ENCODE measurements at places on chromosomes 5 and 9.

DNA sequence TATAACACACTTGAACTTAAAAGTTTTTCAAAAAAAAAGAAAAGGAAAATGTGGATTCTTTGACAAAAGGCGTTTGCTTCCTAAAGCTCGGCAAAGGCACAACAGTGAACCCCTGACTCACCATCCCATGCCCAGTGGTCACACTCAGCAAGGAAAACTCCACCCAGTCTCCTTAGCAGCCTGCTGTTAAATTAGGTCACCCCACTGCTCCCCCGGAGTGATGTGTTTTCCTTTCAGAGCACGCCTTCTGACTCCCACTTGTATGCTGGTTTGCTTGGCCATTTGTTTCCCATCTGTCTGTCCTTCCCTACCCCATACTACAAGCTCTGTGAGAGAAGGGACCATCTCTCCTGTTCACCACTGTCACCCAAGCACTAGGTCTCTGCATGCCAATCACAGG lies 23.8 kb downstream of the RETREG1 start:
- DNase-seq: peak; percentile 52

GRCh38 chr5:59418808-59419207 lies 474.7 kb downstream of the PDE4D start:
- DNase-seq: no peak

GRCh38 chr9:134388976-134389375 lies 62.7 kb downstream of the RXRA start:
- DNase-seq: no peak

- no peak for DNase-seq
Observed at GRCh38 chr9:109430231-109430630, 67.9 kb downstream of the PTPN3 start.

GRCh38 chr9:127225801-127226625 lies 38.6 kb upstream of the GARNL3 start:
- no peak for DNase-seq

DNA sequence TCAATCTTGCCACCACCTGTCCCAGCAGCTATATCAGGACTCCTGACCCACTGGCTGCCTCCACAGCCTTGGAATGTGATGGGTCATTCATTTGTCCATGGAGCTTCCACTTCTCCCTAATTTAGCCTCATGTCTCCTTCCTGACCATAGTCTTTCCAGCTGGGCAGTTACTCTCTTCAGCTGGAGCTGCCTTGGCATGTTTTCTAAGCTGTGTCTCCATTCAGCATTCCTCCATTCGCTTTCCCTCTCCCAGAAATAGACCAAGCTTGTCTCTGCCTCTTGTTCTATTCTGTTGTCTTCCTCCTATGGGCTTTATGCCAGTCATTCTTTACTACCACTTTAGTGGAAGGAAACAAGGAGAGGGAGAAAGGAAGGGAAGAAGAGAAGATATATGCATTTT lies 5.3 kb upstream of the CTXN3 start:
- DNase-seq: no peak

- DNase-seq: no peak
Observed at GRCh38 chr5:136374638-136375037, 9.3 kb upstream of the TRPC7 start.

DNA sequence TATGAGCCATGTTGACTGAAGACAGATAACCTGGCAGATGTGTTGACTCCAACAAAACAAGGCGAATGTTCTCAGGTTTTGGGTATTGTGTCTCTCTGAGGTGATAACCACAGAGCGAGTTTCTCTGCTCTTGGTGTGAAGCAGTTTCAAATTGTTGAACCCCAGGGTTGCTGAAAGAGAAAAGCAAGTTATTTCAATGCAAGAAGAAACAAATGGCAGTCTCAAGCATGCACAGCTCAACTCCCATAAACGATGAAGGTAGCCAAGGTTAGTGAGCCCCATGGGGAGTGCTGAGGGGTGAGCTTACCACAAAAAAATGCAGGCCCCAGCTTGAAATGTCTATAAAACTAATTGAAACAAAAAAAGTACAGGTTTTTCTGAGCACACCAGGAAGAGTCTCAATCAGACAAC lies 220.8 kb upstream of the DAPK1 start:
- peak; percentile 82 for DNase-seq

DNA sequence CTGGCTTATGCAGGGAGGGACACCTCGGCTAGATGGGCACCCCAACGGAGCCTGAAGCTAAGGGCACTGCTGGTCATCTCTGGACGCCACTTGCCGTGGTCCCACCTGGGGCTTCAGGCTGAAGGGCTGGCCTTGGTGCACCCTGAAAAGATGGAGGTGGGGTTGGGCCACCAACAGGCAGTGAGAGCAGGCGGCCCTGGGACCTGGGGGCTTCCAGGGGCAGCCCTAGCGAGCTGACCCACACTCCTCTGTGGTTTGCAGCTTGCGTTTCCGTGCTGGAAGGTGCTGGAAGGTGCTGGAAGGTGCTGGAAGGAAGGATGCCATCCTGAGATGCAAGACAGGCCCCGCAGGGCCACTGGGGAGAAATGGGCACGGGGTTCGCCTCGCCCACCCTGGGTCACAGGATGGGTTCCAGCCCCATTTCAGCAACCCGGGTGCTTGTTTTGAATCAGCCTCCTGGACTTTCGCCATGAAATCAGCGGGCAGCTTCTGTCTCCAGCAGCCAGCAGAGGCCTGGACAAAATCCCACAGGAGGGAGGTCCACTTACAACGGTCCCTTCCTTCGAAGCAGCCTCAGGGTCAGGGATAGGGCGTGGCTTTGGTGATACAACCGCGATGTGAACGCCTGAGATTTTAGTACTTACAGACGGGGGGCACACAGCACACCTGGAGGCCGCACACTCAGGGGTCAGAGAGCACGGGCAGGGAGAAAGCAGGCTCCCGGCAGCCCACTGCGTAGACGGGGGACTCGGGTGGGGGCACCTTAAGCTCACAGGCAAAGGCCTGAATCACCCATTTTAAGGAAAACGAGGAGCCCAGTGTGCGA lies 303.1 kb upstream of the IRX4 start:
- DNase-seq: no peak

GRCh38 chr5:78677777-78678668 lies 29.5 kb upstream of the LHFPL2 start:
- DNase-seq: peak; percentile 98

GRCh38 chr9:125545845-125546244 lies 161.2 kb downstream of the MAPKAP1 start:
- DNase-seq: no peak

DNA sequence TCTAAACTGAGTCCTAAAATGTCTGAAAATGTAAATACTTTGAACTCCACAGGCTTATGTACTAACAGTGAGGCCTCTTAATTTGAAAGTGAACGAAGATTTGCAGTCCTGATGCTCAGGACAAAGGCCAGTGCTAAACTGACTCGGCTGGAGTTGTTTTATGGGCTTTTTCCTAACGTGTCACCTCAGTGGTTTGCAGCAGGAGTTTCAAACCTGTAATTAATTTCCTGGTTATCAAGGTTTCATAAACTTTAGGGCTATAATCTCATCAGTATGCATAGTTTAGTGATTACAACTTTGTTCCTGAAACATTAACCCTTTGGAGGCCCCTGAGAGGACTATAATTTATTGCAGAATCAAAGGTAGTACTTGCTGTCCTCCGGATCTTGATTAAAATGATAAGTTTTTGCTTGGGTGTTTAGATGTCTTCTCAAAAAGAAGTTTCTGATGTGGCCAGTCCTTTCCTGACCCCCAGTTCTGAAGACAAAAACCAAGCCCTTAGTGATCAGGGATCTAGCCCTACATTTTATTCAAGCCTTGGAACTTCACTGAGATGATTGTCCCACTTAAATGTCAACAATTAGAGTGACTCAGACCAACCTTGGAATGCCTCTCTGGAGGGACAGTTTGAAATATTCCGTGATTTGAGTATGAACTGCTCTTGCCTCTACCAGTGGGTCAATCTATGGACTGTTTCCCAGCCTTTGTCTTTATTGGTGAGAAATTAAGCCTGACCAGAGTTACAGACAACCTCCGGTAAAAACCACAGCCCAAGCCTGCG lies 11.1 kb upstream of the S100Z start:
- DNase-seq: peak; percentile 40

GRCh38 chr9:134403682-134404301 lies 77.5 kb downstream of the RXRA start:
- DNase-seq: peak; percentile 97

GRCh38 chr9:1014225-1014624 lies 35.9 kb upstream of the DMRT2 start:
- no peak for DNase-seq

DNA sequence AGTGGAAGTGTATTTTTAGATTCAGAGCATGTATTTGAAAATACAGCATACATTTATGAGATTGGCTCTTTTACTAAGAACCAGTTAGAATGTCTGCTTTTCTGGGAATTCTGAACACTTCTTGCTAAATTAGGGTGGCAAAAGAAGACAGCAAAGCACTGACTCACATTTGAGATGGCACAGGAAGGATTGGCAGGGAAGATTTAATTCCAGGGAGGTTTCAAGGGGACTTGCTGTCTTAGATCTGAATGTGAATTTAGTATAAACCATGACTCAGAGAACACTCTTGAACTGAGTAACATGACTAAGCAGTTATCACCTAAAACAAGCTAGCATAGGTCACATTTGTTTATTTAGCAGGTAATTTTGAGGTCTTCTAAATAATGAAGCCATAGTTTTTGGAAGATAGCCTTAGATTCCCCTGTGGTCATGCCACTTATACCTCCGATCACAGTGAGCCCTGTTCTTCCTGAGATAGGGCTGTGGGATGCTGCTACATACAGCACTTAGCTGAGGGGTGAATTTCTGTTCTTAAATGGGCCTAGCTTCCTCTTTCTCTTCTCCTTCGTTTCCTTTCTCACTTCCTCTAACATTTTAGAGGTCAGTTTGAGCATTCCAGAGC lies 173.8 kb downstream of the PCSK1 start:
- peak; percentile 64 for DNase-seq

GRCh38 chr5:159073026-159073425 lies 26.7 kb downstream of the EBF1 start:
- DNase-seq: peak; percentile 52

- no peak for DNase-seq
Observed at GRCh38 chr5:88487066-88487465, 218.4 kb upstream of the TMEM161B start.

DNA sequence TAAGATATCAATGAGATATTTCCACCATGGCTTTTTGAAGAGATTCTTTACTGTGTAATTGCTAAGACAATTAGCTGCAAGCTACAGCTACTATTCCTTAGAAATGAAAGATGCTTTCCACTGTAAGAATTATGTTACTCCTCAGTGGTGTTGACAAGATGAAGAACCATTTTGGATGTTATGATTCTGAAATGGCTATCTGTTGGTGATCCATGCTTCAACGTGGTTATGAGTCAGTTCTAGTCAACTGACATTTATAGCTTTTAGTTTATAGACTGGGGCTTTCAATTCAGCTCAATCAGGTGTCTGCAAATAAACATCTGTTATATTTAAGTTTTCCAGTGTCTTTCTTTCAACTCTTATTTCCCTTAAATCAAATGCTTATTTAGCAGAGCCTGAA lies 93.7 kb downstream of the SGCD start:
- DNase-seq: peak; percentile 20

GRCh38 chr9:110520120-110520701 lies 59.3 kb downstream of the SVEP1 start:
- DNase-seq: peak; percentile 94

DNA sequence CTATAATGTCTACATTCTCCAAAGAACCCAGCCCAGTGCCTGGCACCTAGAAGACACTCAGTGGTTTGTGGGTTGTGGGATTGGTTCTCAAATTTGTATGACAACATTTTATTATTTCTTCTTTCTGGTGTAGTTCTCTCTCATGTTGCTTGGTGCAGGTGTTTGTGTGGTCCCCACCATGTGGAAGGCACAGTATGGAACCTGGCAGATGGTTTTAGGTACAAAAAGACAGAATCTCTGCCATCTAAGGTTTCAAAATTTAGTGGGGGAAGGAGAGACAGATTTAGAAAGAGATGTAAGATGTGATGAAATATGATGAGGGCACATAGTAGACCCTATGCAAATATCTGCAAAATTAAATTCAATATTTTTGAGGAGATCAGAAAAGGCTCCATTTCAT lies 323.8 kb downstream of the CDK5RAP2 start:
- no peak for DNase-seq

DNA sequence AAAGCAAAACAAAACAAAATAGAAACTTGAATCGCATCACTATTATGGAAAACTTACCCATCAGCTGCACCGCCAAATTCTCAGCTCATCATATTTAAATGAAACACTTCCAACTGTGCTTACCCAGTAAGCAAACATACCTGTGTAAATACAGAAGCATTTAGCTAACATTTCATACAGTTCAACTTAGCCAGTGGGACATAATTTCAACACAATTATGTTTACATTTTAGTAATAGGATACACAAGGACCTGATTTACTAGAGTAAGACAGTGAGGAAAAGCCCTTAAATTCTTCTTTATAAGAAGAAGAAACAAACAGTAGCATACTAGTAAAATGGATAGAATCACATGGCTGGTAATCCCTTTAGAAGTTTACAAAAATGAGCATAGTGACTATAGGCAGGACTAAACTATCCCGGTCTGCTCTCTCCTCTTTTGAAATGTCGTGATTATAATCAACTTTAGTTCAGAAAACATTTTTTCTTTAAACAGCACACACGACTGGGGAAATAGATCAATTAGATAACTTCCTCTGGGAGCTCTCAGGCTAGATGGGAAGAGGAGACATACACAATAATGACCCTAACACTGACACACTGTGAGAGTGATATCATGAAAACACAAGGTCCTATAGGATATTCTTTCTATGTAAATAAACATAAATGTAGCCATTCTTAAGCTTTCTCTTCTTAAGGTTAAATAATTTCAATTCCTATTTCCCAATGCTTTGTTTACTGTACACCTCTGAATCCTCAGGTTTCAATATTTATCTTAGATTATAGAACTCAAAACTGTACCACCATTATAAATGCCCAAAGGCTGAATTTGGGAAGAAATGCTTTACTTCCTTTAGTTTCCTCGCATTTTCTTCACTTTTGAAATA lies 15.9 kb upstream of the CDC20B start:
- no peak for DNase-seq

DNA sequence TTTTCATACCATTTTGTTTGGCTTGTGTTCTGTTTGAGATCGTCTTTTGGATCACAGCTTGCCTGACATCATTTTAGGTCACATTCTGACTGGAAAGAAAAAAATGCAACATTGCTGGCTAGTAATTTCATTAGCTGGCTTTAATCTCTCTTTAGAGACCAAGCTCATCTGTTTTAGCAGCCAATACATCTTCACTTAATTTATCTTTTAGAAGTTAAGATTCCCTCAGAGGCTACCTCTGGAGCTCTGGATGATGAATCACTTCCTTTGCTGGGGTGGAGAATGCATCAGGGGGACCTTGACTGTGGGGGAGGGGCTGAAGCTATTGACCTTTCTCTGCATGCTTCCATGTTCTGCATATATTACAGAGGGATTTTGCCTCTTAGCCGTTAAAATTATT lies 181.5 kb upstream of the OTULINL start:
- peak; percentile 76 for DNase-seq

DNA sequence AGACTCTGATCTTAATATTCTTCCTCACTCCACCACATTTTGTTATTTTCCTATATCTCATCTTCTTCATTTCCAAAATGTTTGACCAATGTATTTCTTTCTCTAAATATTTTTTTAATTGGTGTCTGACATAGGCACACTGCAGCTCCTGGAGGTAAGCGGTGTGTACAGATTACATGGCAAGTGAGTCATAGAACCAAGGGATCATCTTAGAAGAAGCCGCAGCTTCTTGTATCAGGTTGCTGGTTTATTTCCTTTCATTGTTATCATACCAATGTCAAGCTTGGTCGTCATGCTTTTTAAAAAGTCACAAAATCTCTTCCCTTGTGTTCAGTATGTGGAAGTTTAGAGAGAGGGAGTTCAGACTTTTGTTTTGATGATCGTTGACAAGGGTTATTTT lies 526.1 kb upstream of the CDH18 start:
- DNase-seq: no peak

Data from AG10803 (cell line).